ENCODE measurements at places on chromosomes 7 and 10. TPM values are rescaled to one million over a fixed set of nuclear protein-coding genes. Genes with fewer than 3 reads are reported as not detected.

- DNase-seq: no peak
Observed at GRCh38 chr7:43694399-43694748, 34.9 kb downstream of the COA1 start.

DNA sequence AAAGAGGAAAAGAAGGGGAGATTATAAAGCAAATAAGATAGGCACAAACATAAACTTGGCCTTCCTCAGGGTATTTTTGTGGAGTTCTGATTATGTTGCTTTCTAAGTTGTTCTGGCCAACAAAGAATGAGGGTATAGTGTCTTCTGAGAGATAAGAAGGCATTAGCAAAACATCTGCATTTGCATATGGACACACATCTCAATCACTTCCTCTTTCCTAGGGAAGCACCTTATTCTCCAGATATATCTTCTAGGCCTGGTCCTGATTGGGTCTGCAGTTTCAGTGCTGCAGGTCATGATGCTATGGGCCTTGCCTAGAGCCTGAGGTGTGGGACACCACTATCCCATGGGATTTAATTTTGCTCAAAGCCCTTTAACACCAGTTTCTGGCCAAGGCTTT, 308.8 kb upstream of the PHYHIPL start:
- DNase-seq: no peak

Gene RPEL1
- total RNA-seq: not detected

GRCh38 chr7:140404565-140405065, 757 bp downstream of the RAB19 start:
- no peak for DNase-seq

- no peak for DNase-seq
Observed at GRCh38 chr10:110857265-110858171, 14.2 kb upstream of the PDCD4 start.

DNA sequence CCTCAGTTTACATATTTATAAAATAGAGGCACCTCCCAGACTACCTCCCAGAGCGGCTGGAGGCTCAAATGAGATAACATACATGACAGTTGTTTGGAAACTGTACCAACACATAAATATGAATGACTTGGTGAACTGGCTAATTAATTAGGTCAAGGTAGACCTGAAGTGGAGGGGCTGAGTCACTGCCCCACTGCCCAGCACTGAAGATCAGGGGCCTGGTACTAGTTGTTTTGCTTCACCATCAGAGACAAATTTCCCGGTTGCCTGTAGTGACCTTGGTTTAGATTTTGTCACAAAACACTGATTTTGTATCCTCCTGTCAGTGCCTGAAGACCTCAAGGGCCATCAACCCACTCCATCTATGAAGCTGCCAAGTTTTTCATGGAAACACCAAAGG, 41.8 kb downstream of the JAZF1 start:
- no peak for DNase-seq

Data from aorta (tissue), 5 donors.